ENCODE measurements at places on chromosomes 6 and 20.

- DNase-seq = peak; percentile 86
These were observed at the start of gene TMEM181 for GRCh38 chr6:158559895-158560835. TSS of gene TMEM181 (plus strand) at chr6:158560091. CDS start at chr6:158560225, 134 bp downstream.

GRCh38 chr6:94270091-94270948 lies 851.0 kb upstream of the EPHA7 start:
- no peak for DNase-seq

GRCh38 chr6:168048724-168049025 lies 30.3 kb downstream of the FRMD1 start:
- no peak for DNase-seq

GRCh38 chr20:48214601-48215000 lies 429.3 kb upstream of the SULF2 start:
- DNase-seq = no peak

- no peak for DNase-seq
These were observed 36.9 kb upstream of the SLCO4A1 start for GRCh38 chr20:62605236-62605943.

GRCh38 chr6:108115598-108116058 lies 41.1 kb upstream of the OSTM1 start:
- DNase-seq = no peak

All from liver (tissue), 10 donors.